HuH-7.5 (cell line): ENCODE measurements at places on chromosomes 4 and X.

DNA sequence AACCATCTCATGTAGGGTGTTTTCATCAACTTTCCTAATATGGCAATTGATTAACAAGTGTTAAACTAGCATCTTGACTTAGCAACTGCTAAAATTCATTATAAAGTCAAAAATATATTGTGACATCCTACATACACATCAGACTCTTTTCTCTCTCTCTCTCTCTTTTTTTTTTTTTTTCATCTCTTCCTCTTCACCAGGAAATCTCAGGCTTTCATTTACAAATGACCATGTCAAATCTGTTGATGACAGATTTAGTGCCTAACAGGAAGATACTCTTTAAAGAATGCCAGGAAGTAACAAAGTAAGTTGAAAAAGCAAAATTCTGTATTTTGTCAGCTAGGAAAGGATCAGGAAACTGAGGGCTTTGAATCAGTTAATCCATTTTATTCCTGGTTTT, 365.5 kb downstream of the PCDH7 start:
- DNase-seq = no peak

- DNase-seq = peak; percentile 11
Observed at GRCh38 chr4:74874753-74875367, 58.1 kb upstream of the PARM1 start.

DNA sequence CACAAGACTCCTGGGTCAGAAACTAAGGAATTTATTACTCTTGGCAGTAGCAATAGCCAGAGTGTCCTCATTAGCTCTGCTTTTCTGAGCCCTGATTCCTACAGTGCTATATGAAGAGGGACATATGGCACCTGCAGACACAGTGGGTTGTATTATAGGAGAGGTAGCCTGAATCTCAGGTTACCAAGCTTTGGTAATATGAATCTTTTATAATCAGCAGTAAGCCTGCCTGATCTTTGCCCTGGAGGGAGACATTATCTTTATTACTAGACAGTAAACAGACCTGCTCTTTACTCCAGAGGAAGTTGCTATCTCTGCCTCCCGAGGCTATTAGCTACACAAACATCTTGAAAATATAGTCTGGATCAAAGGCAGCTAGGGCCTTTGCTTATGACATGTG, 62.5 kb upstream of the HOPX start:
- no peak for DNase-seq

DNA sequence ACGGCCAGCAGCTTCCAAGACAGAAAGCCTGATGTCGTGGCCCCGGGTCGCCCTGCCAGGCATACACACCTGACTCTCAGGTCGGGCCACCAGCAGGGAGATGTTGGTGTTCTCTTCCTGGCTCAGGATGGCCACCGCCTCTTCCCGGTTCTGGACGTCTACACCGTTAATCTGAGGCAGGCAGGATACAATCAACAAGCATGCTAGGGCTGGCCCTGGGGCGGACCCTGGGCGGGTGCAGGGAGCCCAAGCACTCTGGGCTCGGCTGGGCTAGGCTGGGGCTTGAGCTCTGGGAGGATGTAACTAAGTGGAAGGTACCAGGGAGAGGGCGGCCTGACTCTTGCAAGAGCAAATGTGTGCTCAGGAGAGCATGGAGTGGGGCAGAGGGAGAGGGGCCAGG, 11.0 kb downstream of the SSR4 start:
- DNase-seq = no peak

DNA sequence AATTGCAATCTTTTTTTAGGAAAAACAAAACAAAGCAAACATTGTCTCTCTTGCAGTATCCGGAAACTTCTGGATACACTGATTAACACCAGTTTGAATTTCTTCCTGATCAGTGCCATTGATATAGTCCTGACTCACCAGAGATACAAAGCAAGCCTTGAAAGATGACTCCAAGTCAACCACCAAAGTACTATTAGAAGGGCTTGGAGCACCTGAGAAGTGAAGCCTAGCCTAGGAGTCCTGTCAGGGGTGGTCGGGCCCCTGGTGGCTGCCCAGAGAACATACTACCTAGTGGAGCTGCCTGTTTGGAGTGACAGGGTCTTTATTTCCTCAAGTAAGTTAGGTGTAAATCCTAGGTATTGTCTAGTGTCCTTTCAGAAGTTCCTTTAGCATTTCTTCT, 593.2 kb downstream of the ZNF674 start:
- DNase-seq = peak; percentile 3

DNA sequence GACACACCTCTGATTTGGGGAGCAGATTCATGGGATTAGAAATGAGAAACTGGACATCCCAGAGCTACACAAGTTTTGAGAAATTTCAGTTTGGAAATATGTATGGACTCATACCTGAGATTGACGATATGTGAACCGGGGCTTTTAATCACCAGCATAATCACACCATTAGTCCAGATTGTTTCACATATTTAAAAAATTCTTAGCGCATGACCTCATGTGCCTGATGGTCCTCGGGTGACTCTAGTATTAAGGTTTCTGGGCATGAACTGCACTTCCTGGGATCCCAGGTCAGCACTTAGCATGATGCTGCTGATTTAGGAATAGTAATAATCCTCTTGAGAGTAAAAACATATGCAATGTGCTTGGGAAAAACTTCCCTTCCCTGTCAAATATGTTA, 91.9 kb upstream of the BCOR start:
- DNase-seq = no peak

DNA sequence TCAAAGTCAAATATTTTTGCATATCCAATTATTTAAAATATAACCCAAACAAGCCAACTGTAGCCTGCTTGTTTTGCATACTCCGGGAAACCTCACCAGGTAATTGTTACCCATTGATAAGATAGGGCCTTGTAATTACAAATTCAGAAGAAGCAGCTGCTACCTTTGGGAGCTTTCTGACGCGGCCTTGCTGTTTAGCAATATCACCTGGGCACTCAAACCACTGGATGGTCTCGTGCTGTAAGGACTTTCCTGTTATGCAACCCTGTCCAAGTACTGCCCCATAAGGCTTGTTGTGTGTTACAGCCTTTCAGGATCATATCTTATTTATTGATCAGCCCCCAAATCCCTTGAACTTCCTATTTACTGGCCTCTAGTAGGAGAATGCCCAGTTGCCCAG, 52.1 kb downstream of the HS3ST1 start:
- no peak for DNase-seq

DNA sequence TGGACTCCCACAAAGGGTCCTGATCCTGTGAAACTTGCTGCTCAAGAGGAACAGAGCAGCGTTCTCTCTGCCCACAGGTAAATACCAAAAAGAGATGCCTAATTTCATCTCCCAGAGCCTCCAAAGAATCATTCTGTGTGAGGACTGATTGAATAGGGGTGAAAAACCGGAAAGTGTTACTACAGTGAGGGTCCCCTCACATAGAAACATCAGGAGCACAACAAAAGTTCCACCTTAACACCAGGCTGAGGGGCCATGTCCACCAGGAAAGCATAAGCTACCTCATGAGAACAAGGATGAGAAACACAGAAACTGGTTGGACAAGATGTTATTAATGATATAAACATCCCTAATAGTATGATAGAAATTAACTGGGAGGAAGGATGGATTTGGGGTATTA, 140.9 kb downstream of the NWD2 start:
- DNase-seq = no peak

GRCh38 chrX:17987783-17988182, 126.7 kb upstream of the RAI2 start:
- DNase-seq = no peak
